ENCODE measurements at places on chromosomes 3 and 15. TPM values are rescaled to one million over a fixed set of nuclear protein-coding genes. Genes with fewer than 3 reads are reported as not detected.

DNA sequence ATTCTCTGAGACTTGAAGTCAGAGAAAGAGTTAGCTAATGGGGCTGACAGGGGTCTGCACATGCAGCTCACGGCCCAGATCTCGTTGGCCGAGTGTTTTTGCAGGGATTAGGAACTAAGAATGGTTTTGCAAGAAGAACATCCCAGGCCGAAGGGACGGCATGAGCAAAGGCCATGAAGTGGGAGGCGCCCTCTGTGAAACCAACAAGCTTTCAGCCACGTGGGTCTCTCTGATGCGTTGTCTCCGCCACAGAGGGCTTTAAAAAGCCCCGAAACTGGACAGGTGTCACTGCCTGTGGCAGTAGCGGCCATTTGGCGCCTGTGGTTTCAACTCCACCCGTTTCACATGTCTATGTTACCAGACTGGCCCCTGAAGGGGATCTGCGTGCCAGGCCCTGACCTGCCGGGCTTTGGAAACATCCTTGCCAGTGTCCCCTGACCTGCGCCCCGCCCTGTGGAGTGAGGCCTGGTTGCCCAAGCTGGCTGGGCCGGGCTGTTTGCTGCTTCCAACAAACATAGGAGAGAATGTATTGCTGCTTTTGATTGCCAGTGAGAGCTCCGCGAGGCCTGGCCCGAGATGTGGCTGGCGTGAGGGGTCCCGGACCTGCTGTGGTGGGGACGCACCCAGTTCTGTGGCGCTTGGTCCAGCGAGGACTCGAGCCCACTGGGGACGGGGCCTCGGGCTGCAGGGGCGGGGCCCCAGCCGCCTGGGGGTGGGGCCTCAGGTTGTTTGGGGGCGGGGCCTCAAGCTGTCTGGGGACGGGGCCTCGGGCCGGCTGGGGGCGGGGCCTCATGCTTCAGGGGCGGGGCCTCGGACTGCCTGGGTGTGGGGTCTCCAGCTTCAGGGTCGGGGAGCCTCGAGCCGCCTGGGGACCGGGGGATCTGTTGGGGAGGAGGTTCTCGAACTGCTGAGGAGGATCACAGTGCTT, 30.4 kb downstream of the GOLGA6L2 start:
- DNase-seq, result no peak

DNA sequence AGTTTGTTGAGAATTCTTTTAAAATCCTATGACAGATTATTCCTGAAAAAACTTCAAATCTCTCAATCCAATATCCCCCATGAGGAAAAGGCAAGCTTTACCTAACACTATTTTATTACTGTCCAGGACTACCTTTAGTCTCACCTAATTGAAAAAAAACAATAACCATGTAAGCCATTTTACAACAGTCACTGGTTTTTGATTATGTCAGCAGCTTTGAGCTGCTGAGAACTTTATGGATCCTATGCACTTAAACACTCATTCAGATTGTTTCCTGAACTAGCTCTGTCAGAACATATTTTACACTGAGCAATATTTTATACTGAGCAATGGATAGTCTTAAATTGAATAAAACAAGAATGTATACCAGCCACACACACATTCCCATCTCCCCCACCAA, 79.9 kb downstream of the ZBBX start:
- no peak for DNase-seq

GRCh38 chr15:79067072-79067833, 23.3 kb downstream of the RASGRF1 start:
- DNase-seq, result no peak

GRCh38 chr3:134326760-134327593, 47.3 kb downstream of the AMOTL2 start:
- no peak for DNase-seq

DNA sequence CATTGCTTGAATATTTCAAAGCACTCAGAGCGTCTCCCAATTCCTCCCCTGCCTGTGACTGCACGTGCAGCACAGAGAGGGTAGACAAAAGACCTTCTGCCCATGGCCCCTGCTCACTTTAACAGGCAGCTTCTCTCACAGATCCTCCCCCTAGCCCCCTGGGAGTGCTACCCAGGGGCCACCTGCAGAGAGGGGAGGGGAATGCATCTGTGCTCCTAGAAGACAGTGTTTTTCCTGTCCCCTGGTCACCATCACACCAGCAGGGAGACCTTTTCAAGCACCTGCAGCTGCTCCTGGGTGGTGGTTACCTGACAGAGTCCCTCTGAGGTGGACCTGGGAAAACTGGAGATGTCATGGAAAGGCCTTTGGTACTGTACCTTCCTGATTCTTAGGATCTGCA, 56.7 kb upstream of the PRR23C start:
- no peak for DNase-seq

DNA sequence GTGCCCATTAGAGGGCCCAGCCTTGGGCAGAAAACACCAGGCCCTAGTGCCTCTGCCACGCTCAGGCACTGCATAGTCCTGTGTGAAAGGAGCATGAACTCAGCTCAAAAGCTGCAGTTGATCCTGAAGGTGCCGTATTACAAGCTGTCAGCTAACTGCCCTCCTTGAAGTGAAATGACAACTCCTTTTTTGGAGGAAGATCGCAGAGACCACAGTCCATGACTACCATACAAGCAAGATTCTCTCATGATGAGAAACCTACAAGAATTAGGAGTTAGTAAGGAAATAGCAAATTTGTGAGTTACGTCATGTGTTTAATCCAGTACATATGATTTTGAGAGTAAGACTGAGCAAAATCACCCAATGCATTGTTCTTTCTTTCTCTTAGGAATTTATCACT, 513.9 kb upstream of the NR2F2 start:
- no peak for DNase-seq

- DNase-seq, result no peak
Observed at GRCh38 chr3:36196058-36196457, 184.2 kb upstream of the STAC start.

DNA sequence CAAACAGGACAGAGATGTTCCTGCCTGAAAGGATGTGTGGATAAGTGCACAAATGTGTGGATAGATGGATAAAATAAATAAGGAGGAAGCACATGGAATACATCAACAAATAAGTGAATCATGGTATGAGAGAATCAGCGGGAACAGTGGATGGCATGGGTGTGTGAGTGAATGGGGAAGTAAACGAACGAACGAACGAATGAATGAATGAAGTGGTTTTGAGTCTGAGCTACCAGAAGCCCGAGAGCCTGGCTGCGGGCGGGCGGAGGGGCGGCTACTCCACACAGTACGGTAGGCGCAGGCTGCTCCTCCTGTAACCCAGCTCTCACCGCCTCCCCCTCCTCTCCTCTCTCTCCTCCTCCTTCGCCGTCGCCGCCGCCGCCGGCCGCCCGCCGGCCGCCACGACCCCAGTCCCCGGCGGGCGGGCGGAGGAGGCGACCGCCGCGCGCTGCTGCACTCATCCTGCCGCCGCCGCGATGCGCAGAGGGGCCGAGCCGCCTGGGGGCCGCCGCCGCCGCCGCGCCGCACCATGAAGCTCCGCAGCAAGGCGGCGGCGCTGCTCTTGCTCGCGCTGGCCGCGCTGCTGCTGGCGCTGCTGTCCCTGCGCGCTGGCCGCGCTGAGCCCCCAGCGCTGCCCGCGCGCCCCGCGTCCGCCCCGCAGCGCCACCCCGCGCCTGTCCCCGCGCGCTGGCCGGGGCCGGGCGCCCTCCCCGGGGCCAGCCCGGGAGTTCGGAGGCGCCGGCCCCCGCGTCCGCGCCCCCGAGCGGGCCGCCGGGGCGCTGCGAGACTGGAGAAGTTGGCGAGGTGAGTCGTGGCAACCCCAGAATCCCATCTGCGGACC, at the start of gene GXYLT2:
Gene GXYLT2 (plus strand): TSS at position 342 of the 841 bp plus-strand sequence. CDS start 188 bp downstream, at position 530.
- DNase-seq, result no peak

Gene POLG
- 95.2 TPM for total RNA-seq

Gene CFAP44
- total RNA-seq, result 0.74 TPM

Gene HDC
- not detected for total RNA-seq

Gene ADAMTSL3
- total RNA-seq, result not detected
